ENCODE measurements at places on chromosomes 5 and 9. TPM values are rescaled to one million over a fixed set of nuclear protein-coding genes. Genes with fewer than 3 reads are reported as not detected.
A peak's percentile ranks its signal among the peaks of the same experiment; 100 is the strongest.

RPP25L gene
- total RNA-seq, result 19.2 TPM

SLIT3 gene
- total RNA-seq, result 38.3 TPM

COL15A1 gene
- total RNA-seq, result 8.0 TPM

FUT7 gene
- total RNA-seq, result not detected

TRIP13 gene
- 3.8 TPM for total RNA-seq

IL33 gene
- under 0.01 TPM for total RNA-seq

CDH9 gene
- not detected for total RNA-seq

ENHO gene
- total RNA-seq, result under 0.01 TPM

CTXN3 gene
- not detected for total RNA-seq

DNA sequence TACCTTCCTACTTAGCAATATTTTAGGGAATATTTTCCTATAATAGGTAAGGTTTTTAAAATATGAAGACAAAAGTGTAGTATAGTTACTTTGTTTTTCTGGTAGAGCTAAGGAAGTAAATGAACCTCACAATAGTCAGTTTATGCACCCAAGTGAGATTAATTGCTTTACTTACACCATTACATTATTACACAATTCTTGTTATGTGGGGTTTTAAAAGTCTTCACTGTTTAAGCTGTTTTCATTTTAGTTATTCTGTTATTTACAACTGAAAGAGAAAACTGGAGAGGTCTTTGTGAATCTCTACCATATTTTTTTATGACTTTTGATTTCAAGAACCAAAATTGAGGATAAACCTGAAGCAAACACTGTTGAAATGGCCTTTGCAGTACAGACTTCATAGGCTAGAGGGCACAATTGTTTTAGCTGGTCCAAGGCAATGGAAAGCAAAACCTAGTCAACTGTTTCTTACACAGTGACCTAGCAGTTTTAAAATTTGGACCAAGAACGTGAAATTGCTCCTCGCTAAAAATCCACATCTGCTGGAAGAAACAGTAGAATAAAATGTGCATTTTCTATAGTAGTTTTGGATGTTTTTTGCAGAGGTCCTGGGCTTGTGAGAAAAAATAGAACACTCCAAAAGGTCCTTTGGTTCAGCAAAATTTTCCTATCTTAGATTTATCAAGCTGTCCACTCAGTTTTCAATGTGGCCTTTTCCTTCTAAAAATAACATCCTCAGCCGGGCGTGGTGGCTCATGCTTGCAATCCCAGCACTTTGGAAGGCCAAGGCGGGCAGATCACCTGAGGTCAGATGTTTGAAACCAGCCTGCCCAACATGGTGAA lies 66.4 kb upstream of the FER start:
- no peak overlapping the region for H3K27ac ChIP-seq
- H3K4me1 ChIP-seq, result no peaks in the 10 kb centered on the region
- no peak overlapping the region for H3K4me3 ChIP-seq

DNA sequence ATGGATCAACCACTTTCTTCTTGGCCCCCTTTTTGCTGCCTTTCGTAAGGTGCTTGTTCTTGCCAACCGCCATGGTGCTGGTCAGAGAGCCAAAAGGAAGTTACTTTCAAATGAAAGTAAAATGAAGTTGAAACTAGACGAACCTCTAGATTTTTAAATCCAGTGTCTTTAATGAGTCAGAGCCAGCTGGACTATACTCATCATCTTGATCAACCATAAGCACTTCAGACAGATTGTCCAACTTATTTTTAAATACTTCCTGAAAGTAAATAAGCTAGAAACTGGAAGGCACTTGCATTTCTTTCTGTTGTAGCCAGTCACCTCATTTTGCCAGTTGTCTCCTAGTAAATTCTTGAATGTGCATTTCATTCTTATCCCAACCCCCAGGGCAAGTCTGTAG lies 48.9 kb downstream of the JMY start:
- no peak overlapping the region for H3K27ac ChIP-seq
- no peaks in the 10 kb centered on the region for H3K27me3 ChIP-seq
- no peaks in the 10 kb centered on the region for H3K4me1 ChIP-seq
- no peak overlapping the region for H3K4me3 ChIP-seq
- no peak for DNase-seq

- H3K4me3 ChIP-seq, result no peak overlapping the region
- H3K4me1 ChIP-seq, result peaks cover 24% of the 10 kb centered on the region
- DNase-seq, result peak; percentile 47
- peak overlapping the region; percentile 92 for H3K27ac ChIP-seq
- peaks cover 5% of the 10 kb centered on the region for H3K36me3 ChIP-seq
These were observed 15.0 kb downstream of the STK10 start for GRCh38 chr5:172172912-172173563.

DNA sequence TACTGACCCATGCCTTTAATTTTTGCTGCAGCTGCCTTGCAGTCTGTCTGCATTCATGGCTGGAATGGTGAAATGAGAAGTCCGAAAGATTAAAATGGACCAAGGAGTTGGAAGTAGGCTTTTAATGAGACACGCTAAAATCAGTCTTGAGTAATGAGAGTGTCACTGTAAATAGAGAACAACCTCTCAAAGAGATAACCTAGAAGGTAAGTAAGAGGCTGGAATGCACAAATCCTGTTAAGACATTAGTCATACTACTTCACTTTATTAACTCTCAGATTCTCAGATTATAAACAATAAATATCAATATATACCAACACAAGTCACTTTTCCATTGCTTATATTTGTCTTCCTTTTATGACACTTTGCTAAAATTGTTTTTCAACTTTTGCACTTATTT lies 880.6 kb upstream of the C9orf72 start:
- no peaks in the 10 kb centered on the region for H3K36me3 ChIP-seq
- no peaks in the 10 kb centered on the region for H3K4me1 ChIP-seq
- H3K4me3 ChIP-seq, result no peak overlapping the region
- no peaks in the 10 kb centered on the region for H3K27me3 ChIP-seq

DNA sequence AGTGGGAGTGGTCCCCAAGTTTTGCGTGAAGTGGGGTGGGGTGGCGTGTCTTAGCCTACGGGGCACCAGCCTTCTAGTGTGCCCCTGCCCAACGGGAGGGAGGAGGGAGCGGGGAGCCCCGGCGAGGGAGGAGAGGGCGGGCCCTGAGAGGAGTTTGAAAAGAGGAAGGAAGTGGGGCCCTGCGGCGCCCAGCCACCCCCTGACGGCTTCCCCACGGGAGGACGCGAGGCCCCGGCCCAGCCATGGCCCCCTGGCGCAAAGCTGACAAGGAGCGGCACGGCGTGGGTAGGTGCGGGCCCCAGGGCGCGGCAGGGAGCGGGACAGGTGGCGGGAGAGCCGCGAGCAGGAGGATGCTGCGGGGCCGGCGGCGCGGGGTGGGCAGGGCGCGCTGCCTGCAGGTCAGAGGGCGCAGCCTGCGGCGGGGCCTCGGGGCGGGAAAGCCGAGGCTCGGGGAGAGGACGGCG lies at the start of gene DOCK2:
Gene DOCK2 (plus strand): TSS at position 191 of the 464 bp plus-strand sequence. CDS start 52 bp downstream, at position 243.
- H3K4me3 ChIP-seq, result peak within 1 kb of the TSS; percentile 69
- H3K36me3 ChIP-seq, result no peaks in the 10 kb centered on the region
- peak; percentile 77 for DNase-seq
- H3K4me1 ChIP-seq, result peaks cover 9% of the 10 kb centered on the region

GRCh38 chr9:136657974-136658848 lies 4.5 kb upstream of the EGFL7 start:
- H3K4me3 ChIP-seq, result no peak overlapping the region
- no peaks in the 10 kb centered on the region for H3K4me1 ChIP-seq
- DNase-seq, result no peak
- no peaks in the 10 kb centered on the region for H3K36me3 ChIP-seq
- H3K27me3 ChIP-seq, result peaks cover 4% of the 10 kb centered on the region
- H3K27ac ChIP-seq, result no peak overlapping the region

DNA sequence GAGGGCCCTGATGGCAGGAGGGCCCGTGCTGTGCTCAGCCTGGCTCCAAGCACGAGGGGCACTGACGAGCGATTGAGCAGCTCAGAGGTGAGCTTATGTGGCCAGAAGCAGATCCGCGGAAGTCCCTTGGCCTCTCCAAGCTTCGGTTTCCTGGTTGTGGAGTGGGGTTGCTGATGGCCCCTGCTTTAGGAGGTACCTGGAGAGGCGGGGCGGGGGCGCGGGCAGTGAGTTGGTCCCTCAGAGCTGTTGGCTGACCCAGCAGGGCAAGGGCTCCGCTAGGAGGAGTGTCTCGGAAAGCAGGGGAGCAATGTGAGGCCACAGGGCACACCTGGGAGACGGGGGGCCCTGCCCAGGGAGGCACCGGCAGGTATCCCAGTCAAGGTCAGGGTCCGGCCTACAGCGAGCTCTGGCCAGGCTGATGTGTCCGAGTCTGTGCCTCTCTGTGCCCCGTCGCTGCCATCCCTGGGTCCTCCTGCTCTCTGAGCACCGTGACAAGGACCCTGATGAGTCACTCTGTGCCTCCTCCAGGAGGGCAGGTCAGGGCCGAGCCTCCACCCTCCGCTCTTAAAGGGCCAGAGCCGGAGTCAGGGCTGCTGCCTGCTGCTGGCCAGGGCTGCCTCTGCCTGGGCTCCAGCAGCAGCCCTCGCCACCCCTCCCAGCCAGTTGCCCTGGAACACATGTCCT lies 14.8 kb downstream of the NCS1 start:
- no peak overlapping the region for H3K4me3 ChIP-seq
- H3K36me3 ChIP-seq, result no peaks in the 10 kb centered on the region
- H3K27me3 ChIP-seq, result no peaks in the 10 kb centered on the region
- peak overlapping the region; percentile 48 for H3K27ac ChIP-seq
- peak; percentile 97 for DNase-seq

- H3K27me3 ChIP-seq, result peaks cover 13% of the 10 kb centered on the region
- no peak for DNase-seq
- no peaks in the 10 kb centered on the region for H3K36me3 ChIP-seq
- H3K4me3 ChIP-seq, result no peak overlapping the region
These were observed 76.4 kb downstream of the AK8 start for GRCh38 chr9:132801659-132802058.

DNA sequence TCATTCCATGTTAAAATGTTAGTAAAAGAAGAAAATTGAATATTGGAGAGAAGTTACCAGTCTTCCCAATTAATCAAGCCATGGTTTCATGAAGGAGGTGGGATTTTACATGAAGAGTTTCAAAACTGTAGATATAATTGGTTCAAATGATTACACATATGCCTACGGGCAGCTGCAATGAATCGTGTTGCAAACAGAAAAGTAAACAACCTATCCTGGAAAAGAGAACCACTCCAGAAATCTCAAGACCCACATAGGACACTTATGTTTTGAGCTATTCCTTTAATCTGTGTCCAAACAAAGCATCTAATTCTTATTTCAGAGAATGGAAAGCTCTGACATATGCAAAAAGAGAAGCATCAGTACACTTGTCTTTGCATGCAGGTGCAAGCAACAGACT lies 340.2 kb downstream of the NDUFS4 start:
- no peak overlapping the region for H3K4me3 ChIP-seq
- H3K27me3 ChIP-seq, result no peaks in the 10 kb centered on the region
- H3K4me1 ChIP-seq, result no peaks in the 10 kb centered on the region
- H3K36me3 ChIP-seq, result no peaks in the 10 kb centered on the region

GRCh38 chr9:21830589-21830988 lies 28.2 kb downstream of the MTAP start:
- peaks cover 43% of the 10 kb centered on the region for H3K36me3 ChIP-seq
- H3K4me1 ChIP-seq, result peaks cover 40% of the 10 kb centered on the region
- H3K27me3 ChIP-seq, result no peaks in the 10 kb centered on the region
- no peak overlapping the region for H3K4me3 ChIP-seq
- peak; percentile 30 for DNase-seq

- H3K27ac ChIP-seq, result peak overlapping the region; percentile 88
- no peaks in the 10 kb centered on the region for H3K27me3 ChIP-seq
- peaks cover 4% of the 10 kb centered on the region for H3K36me3 ChIP-seq
- H3K4me1 ChIP-seq, result peaks cover 11% of the 10 kb centered on the region
These were observed 1.3 kb downstream of the ERBIN start for GRCh38 chr5:65927503-65928321.

DNA sequence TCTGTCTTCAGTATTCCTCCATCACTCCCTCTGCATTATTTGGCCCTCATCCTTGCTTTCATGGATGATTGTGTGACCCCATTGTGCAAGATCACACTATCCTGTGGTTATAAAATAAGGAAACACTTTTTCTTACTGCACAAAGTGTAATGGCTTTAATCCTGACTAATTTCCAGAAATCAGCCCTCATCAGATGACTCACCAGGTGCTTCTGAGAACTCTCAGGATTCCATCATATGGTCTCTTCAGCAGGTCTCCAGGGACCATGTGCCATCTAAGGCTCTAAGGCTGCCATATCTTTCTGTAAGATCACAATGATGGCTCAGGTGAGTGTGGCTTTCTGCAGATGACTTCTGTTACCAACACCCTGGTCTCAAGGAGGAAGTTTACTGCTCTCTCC lies 27.3 kb upstream of the FER start:
- no peak for DNase-seq
- H3K27ac ChIP-seq, result no peak overlapping the region
- H3K27me3 ChIP-seq, result no peaks in the 10 kb centered on the region

DNA sequence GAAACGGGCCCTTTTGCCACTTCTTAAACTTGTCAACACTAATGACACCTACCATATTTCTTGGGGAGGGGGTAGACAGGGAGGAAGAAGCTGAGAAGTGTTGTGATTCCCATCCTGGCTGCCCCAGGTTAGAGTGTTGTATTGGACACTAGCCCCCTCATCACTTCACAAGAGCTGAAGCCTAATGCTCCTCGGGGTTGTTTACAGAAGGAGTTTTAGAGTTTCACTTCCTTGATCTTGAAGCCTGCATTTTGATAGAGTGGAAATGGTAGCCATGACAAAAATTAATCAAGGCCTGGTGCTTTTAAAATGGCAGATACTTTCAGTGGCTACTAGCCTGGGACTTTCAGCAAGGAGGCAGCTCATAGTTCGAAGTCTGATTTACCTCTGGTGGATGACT lies 11.0 kb upstream of the FAM120AOS start:
- H3K36me3 ChIP-seq, result no peaks in the 10 kb centered on the region
- H3K4me1 ChIP-seq, result peaks cover 20% of the 10 kb centered on the region
- no peak overlapping the region for H3K27ac ChIP-seq
- no peak overlapping the region for H3K4me3 ChIP-seq
- H3K27me3 ChIP-seq, result no peaks in the 10 kb centered on the region

GRCh38 chr5:82873452-82873851 lies 203.7 kb downstream of the TMEM167A start:
- no peak overlapping the region for H3K4me3 ChIP-seq
- DNase-seq, result no peak
- H3K4me1 ChIP-seq, result no peaks in the 10 kb centered on the region
- no peaks in the 10 kb centered on the region for H3K27me3 ChIP-seq
- H3K36me3 ChIP-seq, result no peaks in the 10 kb centered on the region

GRCh38 chr5:145500710-145501109 lies 334.4 kb downstream of the PRELID2 start:
- peaks cover under 1% of the 10 kb centered on the region for H3K4me1 ChIP-seq
- no peaks in the 10 kb centered on the region for H3K27me3 ChIP-seq
- no peak overlapping the region for H3K4me3 ChIP-seq
- no peaks in the 10 kb centered on the region for H3K36me3 ChIP-seq
- no peak overlapping the region for H3K27ac ChIP-seq

GRCh38 chr5:109805472-109805871 lies 115.7 kb downstream of the MAN2A1 start:
- no peak for DNase-seq
- H3K4me3 ChIP-seq, result no peak overlapping the region
- no peaks in the 10 kb centered on the region for H3K36me3 ChIP-seq
- no peaks in the 10 kb centered on the region for H3K4me1 ChIP-seq
- no peaks in the 10 kb centered on the region for H3K27me3 ChIP-seq

DNA sequence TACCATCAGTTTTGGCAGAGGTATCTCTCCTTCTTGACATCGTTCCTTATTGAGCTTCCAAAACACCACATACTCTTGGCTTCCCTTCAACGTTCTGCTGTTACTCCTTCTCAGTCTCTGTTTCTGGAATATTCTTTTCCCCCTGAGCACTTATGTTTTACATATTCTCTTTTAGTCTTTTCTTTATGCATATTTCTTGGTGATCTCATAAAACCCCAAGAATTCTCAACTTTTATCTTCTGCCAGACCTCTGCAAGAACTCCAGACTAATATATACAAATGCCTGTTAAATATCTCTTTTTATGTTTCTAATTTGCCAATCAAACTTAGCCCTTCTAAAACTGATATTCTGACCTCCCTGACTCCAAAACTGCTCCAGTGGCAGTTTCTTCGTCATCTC lies 453.4 kb upstream of the CTNND2 start:
- DNase-seq, result no peak
- no peaks in the 10 kb centered on the region for H3K36me3 ChIP-seq
- H3K27ac ChIP-seq, result no peak overlapping the region
- H3K4me3 ChIP-seq, result no peak overlapping the region
